ENCODE measurements at places on chromosomes 3 and 15.

- no peak for DNase-seq
- no peak overlapping the region for H3K27ac ChIP-seq
- H3K4me1 ChIP-seq = no peaks in the 10 kb centered on the region
- no peaks in the 10 kb centered on the region for H3K36me3 ChIP-seq
- no peaks in the 10 kb centered on the region for H3K27me3 ChIP-seq
- no peak overlapping the region for H3K4me3 ChIP-seq
Observed at GRCh38 chr3:188931036-188931435, 240.7 kb upstream of the TPRG1 start.

GRCh38 chr3:156760333-156760732 is 65.8 kb upstream of the LEKR1 start:
- no peak overlapping the region for H3K27ac ChIP-seq
- no peaks in the 10 kb centered on the region for H3K27me3 ChIP-seq
- no peak for DNase-seq
- no peaks in the 10 kb centered on the region for H3K36me3 ChIP-seq
- H3K4me1 ChIP-seq = no peaks in the 10 kb centered on the region

DNA sequence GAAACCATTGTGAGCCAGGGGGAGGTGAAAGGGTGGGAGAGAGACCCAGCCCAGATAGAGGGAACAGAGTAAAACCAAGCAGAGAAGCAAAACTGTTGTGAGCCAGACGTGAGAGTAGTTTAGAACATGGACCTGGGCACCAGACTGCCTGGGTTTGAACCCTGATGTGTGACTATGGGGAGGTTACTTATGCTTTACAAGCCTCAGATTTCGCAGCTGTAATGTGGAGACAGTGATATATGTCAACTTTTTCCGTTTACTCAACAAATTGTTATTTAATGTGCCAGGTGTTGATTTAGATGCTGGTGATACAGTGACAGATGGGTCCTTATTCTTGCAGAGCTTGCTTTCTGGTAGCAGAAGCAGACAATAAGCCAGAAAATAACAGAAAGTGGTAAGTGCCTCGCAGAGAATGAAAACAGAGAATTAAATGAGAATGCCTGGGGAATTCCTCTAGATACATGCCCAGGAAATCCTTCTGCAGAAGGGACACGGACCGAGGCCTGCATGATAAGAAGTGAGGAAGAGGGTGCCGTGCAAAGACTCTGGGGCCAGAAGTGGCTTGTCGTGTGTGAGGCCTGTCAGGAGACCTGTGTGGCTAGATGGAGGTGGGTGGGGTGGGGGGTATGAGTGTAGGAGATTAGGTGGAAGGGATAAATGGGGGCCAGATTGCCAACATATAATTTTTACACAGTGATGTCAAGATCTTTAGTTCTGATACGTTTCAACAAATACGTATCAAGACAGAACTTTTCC is 15.0 kb downstream of the KAT2B start:
- H3K36me3 ChIP-seq = no peaks in the 10 kb centered on the region
- no peak for DNase-seq
- H3K27me3 ChIP-seq = no peaks in the 10 kb centered on the region
- H3K27ac ChIP-seq = peak overlapping the region; percentile 36

DNA sequence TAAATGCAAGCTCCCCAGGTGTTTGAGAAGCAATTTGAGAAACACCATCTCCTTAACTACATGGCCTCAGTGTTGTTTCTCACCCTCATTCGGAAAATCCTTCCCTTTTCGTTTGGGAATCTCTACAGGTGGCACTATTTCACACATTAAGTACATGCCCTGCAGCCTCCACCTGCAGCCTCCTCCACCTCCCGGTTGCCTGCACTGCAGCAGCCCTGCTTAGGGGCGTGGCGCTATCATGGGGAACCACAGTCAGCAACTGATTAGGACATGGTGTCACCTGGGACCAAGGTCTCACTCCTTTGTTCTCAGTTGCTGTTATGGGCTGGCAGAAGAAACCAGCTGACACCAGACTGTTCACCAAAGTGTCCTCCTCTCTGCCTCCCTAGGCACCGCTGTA is 11.7 kb upstream of the ZNF774 start:
- H3K4me1 ChIP-seq = peaks cover 21% of the 10 kb centered on the region
- no peaks in the 10 kb centered on the region for H3K36me3 ChIP-seq
- no peaks in the 10 kb centered on the region for H3K27me3 ChIP-seq
- no peak for DNase-seq
- no peak overlapping the region for H3K4me3 ChIP-seq

DNA sequence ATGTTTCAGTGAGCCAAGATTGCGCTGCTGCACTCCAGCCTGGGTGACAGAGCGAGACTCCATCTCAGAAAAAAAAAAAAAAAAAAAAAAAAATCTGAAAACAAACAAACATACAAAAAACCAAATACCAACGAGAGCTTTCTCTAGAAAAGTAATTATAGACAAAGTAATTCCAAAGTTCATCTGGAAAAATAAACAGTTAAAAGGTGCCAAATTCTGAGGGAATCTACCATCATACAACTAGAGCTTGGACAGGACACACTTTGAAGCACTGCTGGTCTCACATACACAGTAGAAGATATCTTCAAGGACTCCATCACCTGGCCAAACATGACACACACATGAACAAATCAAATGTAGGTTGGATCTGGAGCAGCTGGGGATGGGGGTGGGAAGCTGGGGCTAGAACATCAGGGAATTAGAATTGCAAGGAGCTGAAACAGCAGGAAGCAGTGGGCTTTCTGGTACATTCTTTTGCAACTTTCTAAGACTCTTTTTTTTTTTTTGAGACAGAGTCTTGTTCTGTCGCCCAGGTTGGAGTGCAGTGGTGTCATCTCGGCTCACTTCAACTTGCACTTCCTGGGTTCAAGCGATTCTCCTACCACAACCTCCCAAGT is 41.1 kb upstream of the CTSH start:
- H3K27ac ChIP-seq = no peak overlapping the region
- no peak overlapping the region for H3K4me3 ChIP-seq
- no peaks in the 10 kb centered on the region for H3K36me3 ChIP-seq
- H3K27me3 ChIP-seq = no peaks in the 10 kb centered on the region
